ENCODE measurements at places on chromosomes 11 and 22. TPM values are rescaled to one million over a fixed set of nuclear protein-coding genes. Genes with fewer than 3 reads are reported as not detected.

The APOL5 gene
- total RNA-seq, result not detected

The KRTAP5-10 gene
- total RNA-seq, result not detected

The ACCS gene
- total RNA-seq, result 17.5 TPM

The VPREB1 gene
- not detected for total RNA-seq

Measured in activated CD4-positive, alpha-beta memory T cell treated with anti-CD3 and anti-CD28 coated beads for 36 hours (primary cell).